Sigmoid colon (tissue), 7 donors: ENCODE measurements at places on chromosomes 3 and 15. TPM values are rescaled to one million over a fixed set of nuclear protein-coding genes. Genes with fewer than 3 reads are reported as not detected.

Gene RBP2
- not detected for total RNA-seq

Gene DIS3L
- total RNA-seq = 42.5 TPM

Gene IGSF10
- 0.41 TPM for total RNA-seq

Gene SCAANT1
- not detected for total RNA-seq

DNA sequence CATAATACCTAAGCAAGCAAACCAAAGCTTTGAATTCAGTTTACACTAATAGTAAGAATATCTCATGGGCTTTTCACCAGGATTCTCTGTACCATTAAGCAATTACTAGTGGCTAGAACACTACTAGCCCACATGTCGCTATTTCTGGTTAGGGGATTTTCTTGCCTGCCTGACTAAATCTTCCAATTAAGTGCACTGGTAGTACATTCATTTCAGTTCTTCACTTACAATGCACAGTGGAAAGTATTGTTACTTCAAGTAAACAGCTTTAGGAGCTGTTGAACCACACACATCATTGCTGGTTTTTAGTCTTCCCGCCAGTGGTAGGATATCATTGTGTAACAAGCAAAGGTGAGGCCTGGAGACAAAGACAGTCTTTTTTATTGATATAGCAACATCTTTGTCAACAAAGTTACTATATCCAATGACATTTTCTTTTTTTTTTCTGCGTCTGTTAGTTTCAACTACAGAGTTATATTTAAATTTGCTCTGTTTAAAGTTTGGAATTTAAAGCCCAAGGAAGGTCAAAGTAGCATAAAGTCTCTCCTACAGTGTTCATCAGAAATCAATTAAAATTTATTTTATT is 826.8 kb upstream of the NR2F2 start:
- no peak overlapping the region for H3K4me3 ChIP-seq
- no peak for DNase-seq
- no peaks in the 10 kb centered on the region for H3K27me3 ChIP-seq
- H3K27ac ChIP-seq = no peak overlapping the region
- H3K4me1 ChIP-seq = no peaks in the 10 kb centered on the region

DNA sequence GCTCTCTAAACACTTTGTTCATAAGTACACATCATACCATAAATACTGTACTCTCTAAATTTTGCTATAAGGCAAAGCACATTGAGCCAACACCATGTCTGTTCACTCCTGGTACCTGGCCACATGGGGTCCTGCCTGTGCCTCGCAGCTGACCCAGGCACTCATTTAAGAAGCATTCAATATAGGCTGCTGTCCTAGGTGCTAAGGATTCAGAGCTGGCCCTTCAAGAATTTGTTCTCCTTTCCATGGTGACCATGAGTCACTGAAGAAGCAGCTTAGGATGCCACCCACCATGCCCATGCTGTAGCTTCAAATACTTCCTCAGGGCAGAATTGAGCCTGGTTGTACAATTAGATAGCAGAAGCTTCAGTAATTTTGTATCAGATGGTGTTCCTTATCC is 119.2 kb upstream of the ZBED2 start:
- no peak for DNase-seq
- H3K36me3 ChIP-seq = no peaks in the 10 kb centered on the region
- no peaks in the 10 kb centered on the region for H3K4me1 ChIP-seq
- no peaks in the 10 kb centered on the region for H3K27me3 ChIP-seq

GRCh38 chr3:186810336-186810996 is 4.2 kb upstream of the RFC4 start:
- no peak overlapping the region for H3K27ac ChIP-seq
- peaks cover 11% of the 10 kb centered on the region for H3K4me1 ChIP-seq
- DNase-seq = no peak
- H3K4me3 ChIP-seq = no peak overlapping the region

DNA sequence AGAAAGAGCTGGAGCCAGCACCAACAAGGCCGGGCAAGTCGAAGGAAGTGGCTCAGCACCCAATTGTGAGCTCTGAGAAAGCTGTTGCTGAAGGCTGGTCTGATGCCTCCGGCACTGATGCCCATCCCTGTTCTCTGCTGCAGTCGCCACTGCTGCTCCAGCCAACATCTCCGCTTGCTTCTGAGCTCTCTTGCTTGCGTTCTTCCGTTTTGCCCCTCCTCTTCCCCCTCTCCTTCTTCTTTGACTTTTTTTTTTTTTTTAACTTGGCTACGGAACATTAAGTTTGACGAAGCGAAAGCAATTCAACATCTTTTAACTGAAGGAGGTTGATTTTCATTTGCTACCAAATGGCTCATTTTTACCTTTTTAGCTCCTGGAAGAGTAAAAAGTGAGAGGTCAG is 442.9 kb downstream of the MCTP2 start:
- no peak for DNase-seq

GRCh38 chr15:24659622-24660021 is 16.0 kb upstream of the NPAP1 start:
- H3K36me3 ChIP-seq = no peaks in the 10 kb centered on the region
- H3K4me1 ChIP-seq = no peaks in the 10 kb centered on the region
- H3K27me3 ChIP-seq = no peaks in the 10 kb centered on the region
- no peak for DNase-seq
- H3K4me3 ChIP-seq = no peak overlapping the region

GRCh38 chr15:80698676-80699075 is 3.6 kb downstream of the ABHD17C start:
- no peak for DNase-seq
- no peaks in the 10 kb centered on the region for H3K36me3 ChIP-seq
- H3K4me1 ChIP-seq = peaks cover 58% of the 10 kb centered on the region
- H3K4me3 ChIP-seq = no peak overlapping the region

GRCh38 chr3:13207578-13207922 is 134.3 kb upstream of the IQSEC1 start:
- H3K4me1 ChIP-seq = no peaks in the 10 kb centered on the region
- H3K4me3 ChIP-seq = no peak overlapping the region
- H3K27me3 ChIP-seq = peaks cover 45% of the 10 kb centered on the region

- no peaks in the 10 kb centered on the region for H3K27me3 ChIP-seq
- no peaks in the 10 kb centered on the region for H3K36me3 ChIP-seq
- no peak for DNase-seq
Measured at GRCh38 chr3:158420654-158421396, 150.2 kb upstream of the MLF1 start.

DNA sequence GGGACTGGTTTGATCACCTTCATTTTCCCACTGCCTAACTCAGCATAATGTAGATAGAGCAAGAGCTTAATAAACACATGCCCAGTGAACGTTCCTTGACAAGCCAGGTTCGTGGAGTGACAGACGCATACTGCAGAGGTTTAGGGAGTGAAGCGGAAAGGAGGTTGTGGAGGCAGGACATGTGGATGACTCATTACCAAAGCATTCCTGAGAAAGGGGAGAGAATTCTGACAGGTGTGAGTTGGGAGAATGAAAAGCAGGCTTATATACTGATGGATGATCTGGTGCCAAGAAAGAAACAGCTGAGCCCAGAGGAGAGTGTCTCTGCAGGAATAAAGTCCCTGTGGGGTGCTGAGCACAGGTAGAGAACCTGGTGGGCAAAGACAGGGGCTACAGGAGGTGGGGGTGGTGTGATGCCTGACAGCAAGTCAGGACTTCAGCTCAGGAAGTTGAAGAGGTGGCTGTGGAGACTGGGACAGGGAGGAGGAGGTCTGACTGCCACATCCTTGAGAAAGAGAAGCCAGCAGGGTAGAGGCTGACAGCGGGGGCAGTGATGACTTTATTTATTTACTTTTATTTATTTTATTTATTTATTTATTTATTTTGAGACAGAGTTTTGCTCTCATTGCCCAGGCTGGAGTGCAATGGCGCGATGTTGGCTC is 2.4 kb upstream of the RPL29 start:
- no peak overlapping the region for H3K4me3 ChIP-seq
- H3K36me3 ChIP-seq = peaks cover 19% of the 10 kb centered on the region
- H3K4me1 ChIP-seq = no peaks in the 10 kb centered on the region
- DNase-seq = no peak

GRCh38 chr3:156161172-156161571 is 40.8 kb downstream of the KCNAB1 start:
- no peaks in the 10 kb centered on the region for H3K36me3 ChIP-seq
- H3K4me1 ChIP-seq = no peaks in the 10 kb centered on the region
- no peaks in the 10 kb centered on the region for H3K27me3 ChIP-seq
- DNase-seq = no peak
- no peak overlapping the region for H3K4me3 ChIP-seq
